Stimulated activated CD8-positive, alpha-beta memory T cell treated with anti-CD3 and anti-CD28 coated beads, Interleukin-2, amount 100 ng/mL, for 48 hours (primary cell): ENCODE measurements at places on chromosomes 12 and 14.

DNA sequence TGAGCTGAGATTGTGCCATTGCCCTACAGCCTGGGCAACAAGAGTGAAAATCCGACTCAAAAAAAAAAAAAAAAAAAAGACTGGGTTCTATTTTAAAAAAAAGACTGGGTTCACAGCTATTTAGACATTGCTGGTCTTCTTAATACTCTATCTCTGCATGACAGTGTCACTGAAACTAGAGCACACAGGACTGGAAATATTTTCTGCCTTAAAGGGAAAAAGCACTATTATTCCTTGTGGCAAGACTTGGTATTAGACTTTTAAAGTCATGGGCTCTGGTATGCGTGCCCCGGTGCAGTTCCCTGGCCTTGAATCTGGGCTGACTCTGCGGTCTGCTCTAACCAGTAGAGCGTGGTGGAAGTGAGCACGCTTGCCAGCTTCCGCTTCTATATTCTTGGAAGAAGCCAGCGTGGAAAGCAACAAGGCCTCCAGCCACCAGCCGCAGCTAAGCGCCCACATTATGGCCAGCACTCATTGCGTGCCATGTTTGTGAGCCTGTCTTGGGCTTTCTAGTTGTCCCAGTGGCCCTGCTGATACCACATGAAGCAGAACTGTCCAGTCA lies 31.3 kb downstream of the PRKAB1 start:
- no peak for DNase-seq

DNA sequence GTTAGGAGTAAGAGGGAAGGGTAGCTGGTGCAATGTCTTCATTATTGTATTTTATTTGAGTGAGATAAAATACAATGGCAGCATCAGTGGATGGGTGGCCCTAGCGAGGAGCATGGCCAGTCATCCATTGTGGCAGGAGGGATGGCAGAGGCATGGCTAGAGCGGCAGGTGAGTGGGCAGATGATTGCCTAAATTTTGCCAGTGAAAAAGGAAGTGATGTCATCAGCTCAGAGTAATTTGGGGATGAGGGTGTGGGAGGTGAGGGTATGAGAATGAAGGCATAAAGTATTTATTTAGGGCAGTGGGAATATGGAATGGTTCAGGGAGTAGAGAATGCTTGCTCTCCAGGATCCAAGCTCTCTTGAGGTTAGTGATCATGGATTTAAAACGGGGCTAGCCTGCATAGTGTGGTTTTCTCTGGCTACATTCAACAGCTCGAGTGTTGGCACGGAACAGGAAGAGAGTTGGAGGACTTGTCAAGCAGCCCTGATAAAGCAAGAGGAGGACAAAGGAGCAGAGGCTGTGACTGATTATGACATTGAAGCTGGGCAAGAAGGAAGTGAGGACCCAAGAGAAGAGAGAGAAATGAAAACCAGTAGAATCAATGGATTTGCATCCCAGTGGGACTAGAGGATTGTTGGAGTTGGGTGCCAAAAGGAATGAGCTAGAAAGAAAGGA lies 18.7 kb upstream of the SERPINA6 start:
- no peak for DNase-seq

GRCh38 chr12:131892711-131893604 lies 1.5 kb upstream of the ULK1 start:
- DNase-seq, result no peak

GRCh38 chr14:54362759-54363437 lies 33.9 kb upstream of the CDKN3 start:
- DNase-seq, result no peak

DNA sequence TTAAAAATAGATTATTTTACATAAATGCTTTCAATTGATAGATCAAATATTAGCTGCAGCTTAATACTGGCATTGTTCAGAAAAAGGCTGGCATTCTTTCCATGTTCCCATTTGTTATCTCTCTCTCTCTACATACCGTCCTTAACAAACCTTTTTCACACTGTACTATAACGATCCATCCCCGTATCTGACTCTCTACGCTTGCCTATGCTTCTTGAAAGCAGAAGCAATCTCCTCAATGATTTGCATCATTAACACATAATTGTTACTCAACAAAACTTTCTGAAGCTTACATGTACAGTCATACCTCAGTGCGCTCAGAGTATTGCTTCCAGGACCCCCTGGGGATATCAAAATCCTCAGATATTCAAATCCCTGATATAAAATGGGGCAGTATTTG lies 89.7 kb downstream of the TMTC1 start:
- DNase-seq, result no peak

DNA sequence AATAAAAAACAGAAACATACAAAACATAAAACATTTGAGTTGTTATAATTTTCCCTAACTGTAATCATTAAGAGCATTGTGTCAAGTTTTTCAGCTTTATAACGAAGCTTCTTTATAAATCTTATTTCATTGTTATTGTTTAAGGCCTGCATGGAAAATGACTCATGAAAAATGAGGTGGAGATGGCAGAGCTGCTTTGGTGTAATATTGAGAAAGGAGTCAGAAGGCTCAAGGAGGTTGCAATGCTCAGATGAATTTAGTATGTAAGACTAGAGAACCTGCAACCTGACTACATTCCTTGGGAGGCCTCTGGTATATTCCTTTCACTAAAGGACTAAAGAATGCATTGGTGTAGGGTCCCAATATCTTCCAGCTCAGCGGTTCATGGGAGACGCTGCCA lies 61.5 kb downstream of the TMEM30B start:
- DNase-seq, result no peak

DNA sequence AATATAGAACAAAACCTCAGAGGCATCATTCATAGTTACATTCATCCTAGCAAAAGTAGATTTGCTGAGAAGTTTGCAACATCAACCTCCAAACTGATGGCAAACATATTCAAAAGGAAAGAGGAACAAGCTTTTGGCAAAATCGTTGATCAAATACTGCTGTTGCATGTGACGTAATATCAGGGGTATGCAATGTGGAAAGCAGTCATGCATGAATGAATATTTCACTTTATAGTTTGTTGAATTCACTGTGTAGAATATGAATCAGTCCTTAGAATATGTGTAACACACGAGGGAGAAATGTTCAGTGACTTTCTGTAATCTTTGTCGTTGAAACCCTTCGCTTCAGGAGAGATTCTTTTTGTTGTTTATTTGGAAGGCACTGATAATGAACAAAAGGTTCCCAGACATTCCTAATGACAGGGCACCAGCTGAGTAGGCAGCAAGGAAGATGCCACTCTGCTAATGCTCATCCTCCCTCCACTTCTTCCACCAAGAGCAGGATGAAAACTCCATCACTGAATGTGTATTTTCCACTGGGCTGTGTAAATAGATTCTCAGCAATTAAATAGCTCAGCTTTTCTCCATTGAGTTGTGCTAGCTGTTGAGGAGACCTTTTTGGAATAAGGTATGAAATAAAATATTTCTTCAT lies 126.1 kb downstream of the PELI2 start:
- DNase-seq, result no peak

- no peak for DNase-seq
Measured at GRCh38 chr12:27785882-27786570, 6.0 kb upstream of the MANSC4 start.

DNA sequence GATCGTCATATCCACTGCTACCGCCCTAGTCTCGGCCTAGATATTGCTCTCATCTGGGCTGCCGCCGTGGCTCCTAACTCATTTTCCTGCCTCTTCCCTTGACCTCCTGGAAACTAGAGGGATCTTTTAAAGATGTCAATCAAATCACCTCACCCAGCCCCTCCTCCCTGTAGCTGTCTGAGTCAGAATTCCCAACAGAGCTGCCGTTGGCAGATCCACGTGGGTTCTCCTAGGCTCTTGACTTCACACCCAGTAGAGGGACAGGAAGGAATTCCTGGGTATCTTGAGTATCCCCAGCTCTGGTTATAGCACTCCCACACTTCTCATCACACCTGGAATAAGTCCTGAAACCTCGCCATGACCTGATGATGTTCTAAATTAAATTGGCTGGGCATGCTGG lies 11.9 kb downstream of the TGFB3 start:
- DNase-seq, result no peak

DNA sequence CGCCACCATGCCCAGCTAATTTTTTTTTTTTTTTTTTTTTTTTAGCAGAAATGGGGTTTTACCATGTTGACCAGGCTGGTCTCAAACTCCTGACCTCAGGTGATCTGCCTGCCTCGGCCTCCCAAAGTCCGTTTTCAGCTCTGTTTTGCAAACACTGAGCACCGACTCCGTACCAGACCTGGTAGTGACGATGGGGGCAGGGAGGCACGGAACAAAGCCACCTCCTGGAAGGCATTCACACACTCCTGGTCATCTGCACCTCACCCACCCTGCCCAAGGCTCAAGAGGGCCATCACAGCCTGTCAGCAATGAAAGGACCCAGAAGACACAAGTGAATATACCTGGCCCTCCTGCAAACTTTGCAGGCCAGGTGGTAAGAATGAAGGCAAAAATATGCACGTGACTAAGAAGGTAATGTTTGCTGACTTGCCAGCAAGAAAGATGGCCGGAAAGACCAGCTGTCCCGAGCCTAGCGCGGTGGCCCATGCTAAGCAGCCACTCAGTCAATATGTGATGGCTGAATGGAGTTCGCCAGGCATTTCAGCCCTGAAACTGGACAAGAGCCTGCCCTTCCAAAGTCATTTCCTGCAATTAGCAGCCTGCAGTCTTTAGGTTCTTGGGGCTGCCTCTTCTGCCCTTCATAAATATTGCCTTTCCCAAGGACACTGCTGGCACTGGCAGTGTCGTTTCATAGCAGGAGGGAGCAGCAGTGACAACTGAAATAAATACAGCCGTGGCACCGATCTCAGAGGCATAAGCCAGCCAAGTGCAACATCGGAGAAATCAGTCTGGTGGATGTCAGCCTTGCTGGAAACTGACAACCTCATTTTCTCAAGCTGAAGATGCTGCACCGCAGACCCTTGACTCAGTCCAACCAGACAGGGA lies 17.6 kb downstream of the MMAB start:
- no peak for DNase-seq

DNA sequence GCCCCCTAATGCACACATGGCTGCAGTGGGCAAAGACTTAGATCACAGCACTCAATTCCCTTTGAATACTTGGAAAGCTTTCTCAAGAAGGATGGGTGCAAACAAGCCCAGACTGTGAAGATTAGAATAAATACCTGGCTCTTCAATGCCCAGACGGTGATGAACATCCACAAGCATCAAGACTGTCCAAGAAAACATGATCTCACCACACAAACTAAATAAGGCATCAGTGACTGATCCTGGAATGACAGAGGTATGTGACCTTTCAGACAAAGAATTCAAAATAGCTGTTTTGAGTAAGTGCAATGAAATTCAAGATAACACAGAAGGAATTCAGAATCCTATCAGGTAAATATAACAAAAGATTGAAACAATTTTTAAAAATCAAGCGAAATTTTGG lies 43.8 kb upstream of the ZDHHC17 start:
- no peak for DNase-seq

DNA sequence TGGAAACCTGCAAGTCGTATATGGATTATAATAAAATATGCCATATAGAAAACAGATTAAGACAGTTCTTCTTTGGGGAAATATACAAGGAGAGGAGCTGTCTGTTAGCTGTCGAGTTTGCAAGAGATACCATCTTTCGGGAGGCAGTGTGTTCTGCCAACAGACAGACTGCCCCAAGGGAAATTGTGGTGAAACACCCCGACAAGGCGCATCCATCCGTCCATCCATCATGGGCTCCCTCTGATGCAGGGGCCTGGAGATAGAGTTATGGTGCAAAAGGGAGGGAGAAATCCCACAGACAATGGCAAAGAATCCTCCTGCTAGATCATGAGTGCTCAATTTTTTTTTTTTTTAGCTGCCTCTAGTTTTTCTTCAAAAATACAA lies 156.3 kb downstream of the DPF3 start:
- DNase-seq, result no peak

DNA sequence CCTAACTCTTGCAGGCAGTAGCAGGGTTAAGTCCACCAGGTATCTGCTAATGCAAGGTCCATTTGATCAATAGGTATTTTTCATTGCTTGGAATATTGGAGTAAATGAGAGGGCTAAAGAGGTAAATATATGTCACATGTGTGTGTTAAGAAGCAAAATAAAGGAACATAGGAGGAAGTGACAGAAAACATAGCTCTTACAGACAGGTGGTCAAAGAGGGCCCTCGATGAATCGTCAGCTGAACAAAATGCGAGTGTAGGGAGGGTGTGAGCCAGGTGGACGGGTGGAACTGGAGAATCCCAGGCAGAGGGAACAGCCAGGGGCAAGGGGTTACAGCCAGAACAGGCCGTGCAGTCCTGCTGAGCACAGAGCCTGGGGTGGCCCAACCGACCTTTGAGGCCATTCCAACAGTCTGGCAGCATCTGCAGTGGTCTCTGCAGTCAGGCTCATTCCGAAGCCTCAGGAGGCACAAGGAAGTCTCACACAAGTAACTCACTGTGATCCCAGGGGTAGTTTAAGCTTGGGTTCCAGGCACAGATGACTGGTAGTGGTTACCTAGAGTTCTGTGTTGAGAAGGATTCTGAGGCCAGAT lies 43.2 kb downstream of the CCDC88C start:
- DNase-seq, result no peak

- DNase-seq, result no peak
Measured at GRCh38 chr12:102816816-102817434, 100.1 kb downstream of the PAH start.

DNA sequence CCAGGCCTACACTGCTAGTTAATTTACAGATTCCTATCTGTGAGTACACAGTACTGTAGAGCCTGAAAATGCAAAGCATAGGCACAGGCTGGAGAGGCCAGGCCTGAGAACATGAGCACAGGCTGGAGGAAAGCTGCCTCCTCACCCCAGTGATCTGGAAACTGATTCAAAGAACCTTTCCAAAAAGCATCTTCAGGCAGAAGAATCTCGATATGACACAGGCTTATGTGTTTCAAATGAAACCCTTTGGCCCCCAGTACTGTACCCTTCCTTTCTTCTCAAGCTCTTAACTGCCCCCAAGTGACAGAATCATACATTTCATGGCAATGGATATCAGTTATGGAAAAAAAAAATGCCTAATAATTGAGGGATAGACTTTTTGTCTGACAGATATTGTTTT lies 122.0 kb downstream of the KCNC2 start:
- no peak for DNase-seq

DNA sequence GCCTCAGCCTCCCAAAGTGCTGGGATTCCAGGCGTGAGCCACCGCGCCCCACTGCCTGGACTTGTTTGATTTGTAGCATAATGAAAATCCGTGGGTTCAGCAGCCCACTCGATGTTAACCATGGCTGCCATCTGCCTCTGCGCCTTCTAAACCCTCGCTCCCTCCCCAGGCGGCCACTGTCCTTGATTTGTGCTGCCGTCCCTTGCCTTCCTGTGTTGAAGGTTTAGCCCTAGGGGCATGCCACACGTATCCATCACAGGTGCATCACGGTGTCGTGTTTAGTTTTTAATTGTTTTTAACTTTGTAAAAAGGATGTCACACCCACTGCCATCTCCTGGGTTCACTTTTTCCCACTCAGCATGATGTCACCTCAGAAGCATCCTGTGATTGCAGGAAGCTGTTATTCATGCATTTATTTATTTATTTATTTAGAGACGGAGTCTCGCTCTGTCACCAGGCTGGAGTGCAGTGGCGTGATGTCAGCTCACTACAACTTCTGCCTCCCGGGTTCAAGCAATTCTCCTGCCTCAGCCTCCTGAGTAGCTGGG lies 24.5 kb upstream of the ULK1 start:
- no peak for DNase-seq

- no peak for DNase-seq
Measured at GRCh38 chr12:76413121-76413520, 64.9 kb upstream of the BBS10 start.
